ENCODE measurements at places on chromosomes 2 and 18.

DNA sequence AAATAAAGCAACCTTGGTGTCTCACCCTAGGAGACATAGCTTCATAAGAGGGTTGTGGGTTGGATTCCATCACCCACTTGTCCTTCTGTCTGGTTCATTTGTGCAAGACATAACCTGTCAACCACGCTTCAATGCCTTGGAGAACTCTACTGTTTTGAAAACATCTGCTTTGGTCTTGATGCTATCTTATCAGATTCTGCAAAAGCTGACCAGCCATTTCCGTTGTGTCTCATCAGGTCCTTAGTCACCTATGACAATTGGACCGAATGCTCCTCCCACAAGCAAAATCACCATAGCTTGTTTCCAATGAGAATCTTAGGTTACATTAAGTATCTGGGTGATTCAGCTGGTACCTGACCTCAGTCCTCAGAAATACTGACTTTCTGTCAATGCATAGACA, 35.4 kb downstream of the STAT4 start:
- DNase-seq: peak; percentile 19

- no peak for DNase-seq
These were observed 62.6 kb downstream of the ODC1 start for GRCh38 chr2:10385501-10385900.

DNA sequence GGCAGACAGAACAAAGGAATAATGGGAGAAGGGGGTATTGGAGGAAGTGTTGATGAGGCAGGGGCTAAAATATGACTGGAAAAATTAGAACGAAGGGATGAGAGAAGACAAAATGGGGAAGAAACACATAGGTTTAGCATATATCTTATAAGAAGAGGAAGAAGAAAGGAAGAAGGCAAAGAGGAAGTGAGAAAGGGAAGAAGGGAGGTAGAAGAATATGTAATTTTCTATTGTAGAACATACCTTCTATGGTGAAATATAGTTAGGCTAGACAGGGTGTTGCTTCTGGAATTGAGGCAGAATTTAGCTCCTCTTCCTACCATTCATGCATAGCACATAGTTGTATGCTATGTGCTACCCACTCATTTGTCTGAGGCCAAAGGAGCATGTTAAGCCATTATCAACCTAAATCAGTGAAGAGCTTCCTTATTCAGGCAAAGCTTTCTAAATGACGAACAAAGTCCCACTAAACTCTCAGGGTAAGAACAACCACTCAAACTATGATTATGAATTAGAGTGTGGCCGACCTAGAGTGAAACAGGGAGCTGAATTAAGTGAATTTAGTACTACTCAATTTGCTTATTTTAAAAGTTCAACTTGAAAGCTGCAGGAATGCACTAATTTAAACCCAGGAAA, 180.9 kb upstream of the GALNT5 start:
- DNase-seq: no peak

DNA sequence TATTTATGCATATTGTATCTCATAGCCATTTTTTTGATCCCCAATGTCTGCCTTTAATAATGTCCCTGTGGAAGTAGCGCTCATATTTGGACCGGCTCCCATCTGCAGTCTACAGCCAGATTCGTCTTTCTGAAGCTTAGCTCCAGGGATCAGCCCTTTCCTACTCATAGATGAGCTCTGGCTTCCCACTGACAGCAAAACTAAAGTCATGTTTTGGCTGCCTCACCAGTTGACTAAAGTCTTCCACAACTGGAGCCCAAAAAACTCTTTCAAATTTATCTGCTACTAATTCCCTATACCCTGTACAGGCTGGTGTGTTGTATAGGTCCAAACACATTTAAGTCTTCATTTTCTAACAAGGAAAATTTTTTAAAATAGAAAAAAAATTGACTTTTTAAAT, 294.2 kb upstream of the HNMT start:
- no peak for DNase-seq

GRCh38 chr2:42906557-42907411, 114.4 kb upstream of the HAAO start:
- no peak for DNase-seq

- DNase-seq: no peak
These were observed 16.8 kb downstream of the EVX2 start for GRCh38 chr2:176066645-176067588.

- no peak for DNase-seq
These were observed at the start of gene GBX2 for GRCh38 chr2:236168110-236169080. TSS of gene GBX2 (minus strand) at chr2:236168386. CDS start at chr2:236167971, 415 bp downstream.

- no peak for DNase-seq
These were observed 56.5 kb downstream of the TPGS2 start for GRCh38 chr18:36772241-36772723.

- DNase-seq: no peak
These were observed 169.4 kb downstream of the PLCL1 start for GRCh38 chr2:197973772-197974171.

DNA sequence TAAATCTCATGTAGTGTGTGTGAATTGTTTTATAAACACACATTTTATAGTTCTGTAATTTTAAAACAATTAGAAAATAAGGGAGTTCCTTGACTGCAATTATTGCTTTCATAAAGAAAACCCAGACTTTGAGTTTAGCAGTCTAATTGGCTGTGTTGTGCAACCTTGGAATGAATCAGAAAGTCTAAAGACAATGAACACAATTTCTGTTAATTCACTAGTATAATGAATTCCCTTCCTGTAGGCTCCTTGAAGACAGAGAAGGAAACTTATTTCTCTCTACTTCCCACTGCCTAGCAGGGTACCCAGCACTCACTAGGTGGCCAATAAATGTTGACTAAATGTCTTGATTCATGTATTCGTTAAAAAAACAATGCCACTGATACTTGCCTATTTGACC, 79.9 kb downstream of the ANTXR1 start:
- no peak for DNase-seq

DNA sequence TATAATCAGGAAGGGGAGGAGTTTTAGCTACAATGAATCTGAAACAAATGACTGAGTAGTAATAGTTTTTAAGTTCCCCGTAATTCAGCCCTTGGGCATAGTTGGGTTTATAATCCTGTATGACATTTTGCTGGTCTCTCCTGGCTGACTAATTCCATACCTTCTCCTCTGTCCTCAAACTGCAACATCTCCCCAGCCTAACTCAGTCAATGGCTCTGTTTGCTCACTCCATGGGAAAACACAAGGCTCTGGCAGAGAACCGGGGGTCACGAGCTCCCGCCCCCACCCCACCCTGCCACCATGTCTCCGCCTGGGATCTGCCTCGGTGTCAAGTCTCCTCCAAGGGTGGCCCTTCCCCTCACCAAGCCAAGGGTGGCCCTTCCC, 168.6 kb downstream of the HDAC4 start:
- DNase-seq: no peak

GRCh38 chr2:200476836-200477235, 33.0 kb downstream of the KCTD18 start:
- no peak for DNase-seq

DNA sequence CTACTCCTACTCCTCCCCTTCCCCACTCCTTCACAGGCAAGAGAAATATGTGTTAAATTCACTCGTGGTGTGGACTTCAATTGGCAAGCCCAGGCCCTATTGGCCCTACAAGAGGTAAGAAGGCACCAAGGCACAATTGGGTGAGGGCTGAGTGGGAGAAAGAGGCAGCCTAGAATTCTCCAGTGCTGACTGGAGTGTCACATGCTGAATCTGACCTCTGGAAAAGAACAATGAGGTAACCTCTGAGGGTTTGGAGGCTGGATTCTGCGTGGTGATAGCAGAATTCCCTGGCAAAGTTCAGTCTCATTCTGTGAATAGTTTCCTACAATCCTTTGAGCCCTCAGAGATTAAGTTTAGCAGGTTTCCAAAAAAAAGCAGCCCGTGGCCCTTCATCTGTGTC, 6.9 kb downstream of the CENPA start:
- no peak for DNase-seq

DNA sequence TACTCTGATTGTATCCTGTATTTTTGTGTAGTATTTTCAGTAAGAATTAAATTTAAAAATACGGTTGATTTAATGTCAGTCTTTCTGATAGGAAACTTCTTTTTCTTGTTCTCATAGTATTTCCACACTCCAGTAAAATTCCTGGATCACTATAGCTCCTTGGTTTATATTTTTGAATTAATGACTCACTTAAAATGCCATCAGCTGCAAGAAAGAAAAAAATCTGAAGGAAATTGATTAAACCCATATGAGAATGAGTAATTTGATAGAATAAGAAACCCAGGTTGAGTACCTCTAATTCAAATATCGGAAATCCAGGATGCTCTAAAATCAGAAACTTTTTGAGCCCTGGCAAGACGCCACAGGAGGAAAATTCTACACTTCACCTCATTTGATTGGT, 186.8 kb upstream of the RND3 start:
- no peak for DNase-seq

- DNase-seq: no peak
These were observed 51.4 kb upstream of the MRPL33 start for GRCh38 chr2:27720004-27720551.

DNA sequence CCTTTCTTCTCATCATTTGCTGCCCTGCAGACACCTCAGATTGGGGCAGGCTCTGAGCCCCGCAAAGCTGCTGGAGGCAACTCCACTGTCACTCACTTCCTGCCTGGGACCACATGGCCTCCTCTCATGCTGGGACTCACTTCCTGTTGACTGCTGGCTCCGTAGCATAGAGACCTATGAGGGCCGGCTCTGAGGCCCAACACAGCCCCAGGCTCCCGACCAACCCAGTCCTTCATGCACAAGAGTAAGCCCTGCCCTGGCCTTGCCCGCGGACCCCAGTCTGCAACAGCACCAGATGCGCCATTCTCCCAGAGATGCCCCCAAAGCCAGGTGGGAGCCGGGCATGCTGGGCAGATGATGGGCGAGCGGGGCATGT, 55.7 kb downstream of the DNMT3A start:
- no peak for DNase-seq

DNA sequence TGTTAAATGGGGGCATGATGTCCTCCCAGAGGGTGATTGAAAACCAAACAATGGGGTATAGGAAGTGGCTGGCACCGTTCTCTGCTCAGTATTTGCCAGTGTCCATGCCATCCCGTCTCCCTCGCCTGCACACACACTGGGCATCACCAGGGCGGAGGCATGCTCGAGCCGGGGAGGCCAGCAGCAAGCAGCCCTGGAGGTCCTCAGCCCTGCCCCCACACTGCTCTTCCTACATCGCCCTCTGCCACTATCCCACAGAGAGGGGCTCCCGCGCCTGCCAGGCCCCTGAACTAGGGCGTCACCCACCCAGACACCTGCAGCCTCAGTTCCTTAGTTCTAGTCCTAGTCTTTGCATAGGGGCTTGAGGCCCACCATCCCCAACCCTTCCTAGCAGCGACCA, 50.9 kb downstream of the BIN1 start:
- DNase-seq: no peak

GRCh38 chr2:145841973-145842372, 1322.1 kb upstream of the ZEB2 start:
- no peak for DNase-seq

- no peak for DNase-seq
These were observed 104.8 kb downstream of the TANC1 start for GRCh38 chr2:159073256-159073655.

GRCh38 chr2:309954-310510, 22.1 kb upstream of the ALKAL2 start:
- no peak for DNase-seq

GRCh38 chr2:33746208-33746800, 147.2 kb upstream of the FAM98A start:
- no peak for DNase-seq

- no peak for DNase-seq
These were observed 84.6 kb downstream of the SMAD7 start for GRCh38 chr18:48866028-48866733.
